ENCODE measurements at places on chromosomes 3 and 15.

GRCh38 chr15:87549296-87549695 is 707.2 kb downstream of the NTRK3 start:
- no peak for DNase-seq

- DNase-seq: no peak
These were observed 785.0 kb downstream of the PDCD6IP start for GRCh38 chr3:34583451-34583850.

- DNase-seq: no peak
These were observed 5.6 kb downstream of the CCR1 start for GRCh38 chr3:46202535-46202934.

DNA sequence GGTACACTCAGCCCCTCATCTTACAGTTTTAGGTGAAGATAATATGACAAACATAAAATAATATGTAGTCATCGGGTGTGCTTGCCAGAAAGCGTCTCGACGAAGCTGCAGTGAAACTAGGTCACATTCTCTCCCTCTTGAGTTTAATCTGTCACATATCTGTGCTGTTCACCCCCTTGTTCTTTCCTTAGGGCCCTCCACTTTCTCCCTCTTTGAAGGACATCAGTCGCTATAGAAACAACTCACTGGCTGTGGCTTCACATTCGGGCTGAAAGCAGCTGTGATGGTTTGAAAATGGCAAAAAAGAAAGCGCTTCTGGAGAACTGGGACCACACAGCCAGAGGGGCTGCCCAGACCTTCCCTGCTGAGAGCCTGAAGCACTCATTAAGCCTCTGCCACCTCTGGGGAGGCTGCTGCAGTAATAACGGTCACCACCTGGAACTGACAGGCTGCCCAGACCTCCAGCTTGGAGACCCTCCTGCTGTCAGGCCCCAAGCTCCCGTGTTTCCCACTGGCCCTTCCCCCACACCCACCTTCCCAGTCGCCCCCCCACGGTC is 50.3 kb downstream of the ABTB1 start:
- DNase-seq: no peak

DNA sequence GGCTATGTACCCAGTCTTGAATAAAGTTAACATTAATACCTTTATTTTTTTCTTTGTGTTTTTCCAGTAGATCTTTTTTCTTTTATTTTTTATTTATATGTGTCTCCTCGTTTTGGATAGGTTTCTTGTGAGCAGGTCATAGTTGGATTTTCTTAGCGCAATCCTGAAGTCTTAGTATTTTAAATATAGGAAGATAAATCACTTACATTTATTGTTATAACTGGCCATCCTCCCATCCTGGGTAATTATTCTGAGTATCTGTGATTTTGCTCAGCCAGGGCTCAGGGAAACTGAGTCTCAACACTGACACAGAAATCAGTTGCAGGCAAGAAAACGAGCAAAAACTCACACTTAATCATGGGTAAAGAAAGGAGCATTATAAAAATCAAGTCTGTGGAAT is 11.6 kb upstream of the SLCO3A1 start:
- DNase-seq: no peak
